ENCODE measurements at places on chromosomes 7 and 10.

DNA sequence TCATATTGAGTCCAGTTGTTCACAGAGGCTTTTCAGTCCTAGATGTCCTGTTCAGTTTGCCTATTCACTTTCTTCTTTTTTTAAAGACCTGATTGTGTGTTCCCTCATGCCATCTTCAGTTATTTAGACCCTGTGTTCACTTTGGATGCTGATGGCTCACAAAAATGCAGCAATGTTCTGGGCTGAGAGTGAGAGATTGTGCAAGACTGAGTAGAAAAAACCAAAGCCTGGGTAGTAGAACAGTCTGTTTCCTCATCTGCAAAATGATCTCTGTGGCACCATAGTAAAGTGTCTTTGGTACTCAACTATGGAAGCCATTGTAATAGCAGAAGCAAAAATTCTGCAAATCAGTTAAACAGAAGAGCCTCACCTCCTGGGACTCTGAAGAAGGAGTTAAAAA, 43.2 kb downstream of the AKR1B1 start:
- DNase-seq: no peak

- no peak for DNase-seq
Observed at GRCh38 chr10:77969114-77969513, 42.6 kb upstream of the DLG5 start.

GRCh38 chr10:64733980-64734379, 1212.8 kb downstream of the REEP3 start:
- no peak for DNase-seq

DNA sequence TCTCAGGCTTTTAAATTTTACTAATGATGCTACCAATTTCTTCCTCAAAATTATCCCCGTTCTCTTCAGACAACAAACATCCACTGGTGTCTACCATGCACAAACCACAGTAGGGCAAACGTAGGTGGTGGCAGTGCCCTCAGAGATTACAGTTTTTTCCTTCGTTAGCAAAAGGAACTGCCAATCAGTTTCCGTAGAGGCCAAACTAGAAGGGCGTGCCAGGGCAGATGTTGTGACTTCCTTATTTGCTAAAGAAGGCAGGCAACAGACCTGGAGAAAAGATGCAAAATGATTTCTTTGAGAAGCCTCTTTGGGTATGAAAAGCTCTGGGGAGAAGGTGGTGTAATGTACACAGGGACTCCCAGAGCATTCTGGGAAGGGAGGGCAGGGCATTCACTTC, 7.6 kb upstream of the FAM180A start:
- DNase-seq: no peak

GRCh38 chr10:62248465-62248864, 20.2 kb downstream of the RTKN2 start:
- DNase-seq: no peak

GRCh38 chr7:19442016-19442785, 266.6 kb downstream of the POLR1F start:
- no peak for DNase-seq

GRCh38 chr10:19941206-19941880, 125.1 kb downstream of the PLXDC2 start:
- no peak for DNase-seq

DNA sequence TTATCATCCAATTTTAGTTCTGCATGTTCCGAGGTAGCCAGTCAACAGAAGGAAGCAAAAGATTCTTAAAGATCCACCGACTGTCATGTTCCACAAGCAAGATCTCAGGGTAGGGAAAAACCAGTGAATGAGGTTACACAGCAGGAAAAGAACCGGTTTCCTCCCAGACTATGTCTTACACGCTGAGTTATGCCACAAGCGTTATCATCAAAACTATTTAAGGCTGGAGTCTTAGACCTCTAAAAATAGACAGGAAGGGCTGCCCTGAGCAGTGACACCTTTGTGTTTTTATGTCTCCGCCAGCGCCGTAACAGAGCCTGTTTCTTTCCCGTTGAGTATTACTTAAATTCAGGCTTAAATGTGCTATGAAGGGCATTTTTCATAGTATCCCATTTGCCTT, 48.3 kb downstream of the PROSER2 start:
- DNase-seq: no peak

- no peak for DNase-seq
Observed at GRCh38 chr7:28516390-28517172, 104.3 kb downstream of the CREB5 start.

DNA sequence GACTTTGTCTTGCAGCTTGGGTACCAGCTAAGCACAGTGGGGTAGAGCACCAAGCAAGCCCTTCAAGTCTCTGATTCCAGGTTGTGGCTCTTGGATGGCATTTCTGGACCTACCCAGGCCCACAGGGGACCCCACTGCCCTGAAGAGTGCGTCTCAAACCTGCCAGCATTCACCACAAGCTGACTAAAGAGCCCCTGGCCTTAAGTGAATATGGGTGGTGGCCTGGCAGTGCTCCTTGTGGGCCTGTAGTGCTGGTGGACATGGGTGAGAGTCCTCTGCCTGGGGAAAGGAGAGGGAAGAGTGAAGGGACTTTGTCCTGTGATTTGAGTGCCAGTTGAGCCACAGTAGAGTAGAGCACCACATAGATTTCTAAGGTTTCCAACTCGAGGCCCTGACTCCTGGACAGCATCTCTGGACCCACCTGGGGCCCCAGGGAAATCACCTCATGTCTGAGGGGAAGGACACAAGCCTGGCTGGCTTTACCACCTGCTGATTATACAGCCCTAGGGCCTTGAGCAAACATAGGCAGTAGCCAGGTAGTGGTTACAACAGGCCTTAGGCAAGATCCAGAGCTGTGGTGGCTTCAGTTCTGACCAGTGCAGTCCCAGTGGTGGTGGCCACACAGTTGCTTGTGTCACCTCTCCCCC, 23.7 kb downstream of the GSDME start:
- no peak for DNase-seq

DNA sequence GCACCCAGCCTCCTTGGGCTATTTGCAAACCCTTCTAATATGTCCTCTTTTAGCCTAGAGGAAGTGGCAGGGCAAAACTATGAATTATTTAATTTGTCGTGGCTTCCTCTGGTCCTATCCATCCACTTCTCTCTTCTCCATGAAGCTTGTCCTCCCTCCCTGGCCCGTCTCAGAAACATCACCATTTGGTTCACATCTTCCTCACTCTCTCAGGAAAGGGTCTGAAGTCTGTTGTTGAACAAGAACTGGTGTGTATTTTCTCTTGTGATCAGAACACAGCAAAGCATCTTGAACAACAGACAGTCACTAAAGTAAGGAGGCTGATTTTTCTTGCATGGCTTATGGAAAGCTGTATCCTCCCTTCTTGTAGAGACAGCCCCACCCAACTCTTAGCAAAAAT, 550.1 kb upstream of the NRP1 start:
- no peak for DNase-seq

DNA sequence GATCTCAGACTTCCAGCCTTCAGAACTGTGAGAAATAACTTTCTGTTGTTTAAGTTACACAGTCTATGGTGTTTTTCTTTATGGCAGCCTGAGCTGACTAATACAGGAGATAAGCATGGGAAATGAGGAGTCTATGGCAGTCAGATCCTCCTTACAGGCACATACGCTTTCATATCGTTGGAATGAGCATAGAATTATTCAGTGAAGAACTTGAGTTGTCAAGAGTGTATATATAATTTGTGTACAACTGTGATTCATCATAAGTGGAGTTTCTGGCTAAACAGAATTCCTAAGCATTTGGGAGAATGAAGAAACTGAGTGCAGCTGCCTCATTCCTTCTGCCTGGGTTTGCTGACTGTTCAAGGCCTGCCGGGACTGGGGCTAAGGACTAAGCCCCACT, 516.7 kb downstream of the ADRA2A start:
- DNase-seq: no peak

- no peak for DNase-seq
Observed at GRCh38 chr7:150799741-150800580, at the start of gene TMEM176B. Gene TMEM176B (minus strand): TSS chr7:150800364. CDS start chr7:150796569, 3,795 bp downstream.

DNA sequence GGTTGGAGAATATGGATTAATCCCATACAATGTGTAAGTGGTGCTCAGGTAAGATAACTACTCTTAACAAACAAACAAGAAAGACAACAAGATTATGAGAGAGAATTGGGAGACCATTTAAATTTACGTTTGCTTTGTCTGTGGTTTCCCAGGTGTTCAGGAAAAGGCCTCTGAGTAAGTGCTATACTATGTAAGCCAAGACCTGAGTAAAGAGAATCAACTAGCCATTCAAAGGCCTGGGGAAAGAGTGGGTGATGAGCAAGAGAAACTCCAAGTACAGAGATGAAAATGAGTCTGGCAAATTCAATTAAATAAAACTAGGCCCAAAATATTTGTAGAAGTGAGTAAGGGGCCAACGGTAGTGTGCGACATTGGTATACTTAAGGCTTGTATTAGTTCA, 9.9 kb downstream of the CSTF2T start:
- no peak for DNase-seq

DNA sequence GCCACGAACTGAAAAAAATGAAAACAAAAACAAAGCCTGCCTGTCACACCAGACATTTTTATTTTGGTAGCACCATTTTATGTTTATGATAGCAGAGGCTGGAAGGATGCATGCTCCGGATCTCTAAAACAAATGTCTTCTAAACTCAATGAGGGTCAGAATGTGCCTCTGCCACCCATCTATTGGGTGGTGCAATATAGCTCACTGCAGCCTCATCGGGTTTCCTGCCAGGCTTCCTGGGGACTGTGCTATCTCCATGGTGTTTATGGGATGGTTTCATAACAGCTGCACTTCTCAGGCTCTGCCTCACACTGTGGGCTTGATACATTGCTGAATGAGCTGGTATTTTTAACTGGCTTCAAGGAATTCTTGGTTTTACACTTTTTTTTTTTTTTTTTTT, 94.4 kb downstream of the ITIH5 start:
- no peak for DNase-seq

GRCh38 chr10:84118395-84119006, 20.8 kb upstream of the GHITM start:
- no peak for DNase-seq

DNA sequence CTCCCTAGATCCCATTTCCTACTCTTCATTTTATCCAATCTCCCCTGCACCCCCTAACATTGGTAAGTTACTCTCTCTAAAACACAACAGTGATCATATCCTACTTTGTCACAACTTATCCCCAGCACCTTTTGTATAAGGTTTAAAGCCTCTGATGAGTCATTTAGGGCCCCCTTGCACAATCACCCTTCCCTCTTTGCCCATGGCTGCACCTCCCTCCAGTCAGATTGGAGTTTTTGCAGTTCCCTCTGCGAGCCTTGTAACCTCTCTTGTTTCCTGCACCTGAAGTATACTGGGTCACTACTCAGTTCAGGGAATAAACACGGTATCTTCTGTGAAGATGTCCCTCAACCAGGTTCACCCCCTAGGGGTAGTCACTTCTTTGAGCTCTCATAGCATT, 55.9 kb upstream of the ADRB1 start:
- DNase-seq: no peak

GRCh38 chr7:80302078-80302477, 167.4 kb downstream of the GNAI1 start:
- DNase-seq: no peak

DNA sequence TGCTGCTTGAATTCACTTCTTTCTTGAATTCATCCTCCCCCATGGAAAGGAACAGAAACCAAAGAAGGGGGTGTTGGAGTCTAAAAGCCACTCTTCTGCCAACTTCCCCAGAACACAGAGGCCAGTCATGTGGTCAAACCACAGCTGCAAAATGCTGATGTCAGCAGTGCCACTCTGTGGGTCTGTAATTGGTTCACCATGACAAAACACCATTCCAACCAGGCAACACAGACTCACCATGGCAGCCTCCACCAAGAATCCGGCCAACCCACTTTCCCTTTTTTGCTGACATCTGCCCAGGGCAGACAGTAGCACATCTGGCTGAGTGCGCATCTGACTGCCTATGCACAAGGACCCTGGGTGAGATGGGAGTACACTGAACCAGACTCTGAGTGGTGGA, 16.8 kb downstream of the OSBPL3 start:
- DNase-seq: peak; percentile 88

GRCh38 chr7:137774793-137775201, 72.0 kb downstream of the DGKI start:
- DNase-seq: no peak

DNA sequence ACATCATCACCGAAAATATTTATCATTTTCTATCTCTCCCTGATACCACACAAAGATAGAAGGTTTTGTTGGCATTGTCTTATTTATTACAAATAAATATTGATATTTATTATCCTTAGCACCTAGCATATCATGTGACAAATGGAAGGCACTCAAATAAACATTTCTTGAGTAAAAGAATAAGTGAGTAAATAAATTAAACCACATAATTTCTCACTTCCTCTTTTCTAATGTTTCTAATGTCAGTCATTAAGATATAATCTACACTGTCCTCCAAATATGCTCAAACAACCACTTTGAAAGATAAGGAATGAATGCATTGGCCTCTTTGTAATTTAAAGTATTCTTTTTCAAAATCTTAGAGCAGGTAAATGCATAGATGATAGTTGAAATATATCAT, 1027.8 kb upstream of the LRRTM3 start:
- no peak for DNase-seq

- no peak for DNase-seq
Observed at GRCh38 chr10:88082806-88083596, 219.6 kb downstream of the PTEN start.

DNA sequence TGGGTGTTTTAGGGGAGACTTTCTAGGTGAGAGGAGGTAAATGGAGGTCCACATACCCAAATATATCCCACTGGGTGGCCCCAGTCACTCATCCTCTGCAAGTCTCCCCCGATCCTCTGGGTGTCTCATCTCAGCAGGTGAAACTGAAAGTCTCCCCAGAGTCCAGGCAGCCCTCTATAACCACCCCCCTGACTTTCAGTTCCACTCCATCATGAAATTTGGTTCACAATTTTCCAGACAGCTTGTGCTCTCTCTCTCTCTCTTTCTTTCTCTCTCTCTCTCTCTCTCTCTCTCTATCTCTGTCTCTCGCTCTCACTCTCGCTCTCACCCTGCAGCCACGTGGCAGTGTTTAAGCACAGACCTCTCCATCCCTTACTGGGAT, 56.7 kb upstream of the ELN start:
- DNase-seq: peak; percentile 4

- DNase-seq: no peak
Observed at GRCh38 chr10:109959259-109960145, 36.2 kb upstream of the XPNPEP1 start.

GRCh38 chr7:22662556-22663356, 64.2 kb upstream of the IL6 start:
- DNase-seq: no peak

DNA sequence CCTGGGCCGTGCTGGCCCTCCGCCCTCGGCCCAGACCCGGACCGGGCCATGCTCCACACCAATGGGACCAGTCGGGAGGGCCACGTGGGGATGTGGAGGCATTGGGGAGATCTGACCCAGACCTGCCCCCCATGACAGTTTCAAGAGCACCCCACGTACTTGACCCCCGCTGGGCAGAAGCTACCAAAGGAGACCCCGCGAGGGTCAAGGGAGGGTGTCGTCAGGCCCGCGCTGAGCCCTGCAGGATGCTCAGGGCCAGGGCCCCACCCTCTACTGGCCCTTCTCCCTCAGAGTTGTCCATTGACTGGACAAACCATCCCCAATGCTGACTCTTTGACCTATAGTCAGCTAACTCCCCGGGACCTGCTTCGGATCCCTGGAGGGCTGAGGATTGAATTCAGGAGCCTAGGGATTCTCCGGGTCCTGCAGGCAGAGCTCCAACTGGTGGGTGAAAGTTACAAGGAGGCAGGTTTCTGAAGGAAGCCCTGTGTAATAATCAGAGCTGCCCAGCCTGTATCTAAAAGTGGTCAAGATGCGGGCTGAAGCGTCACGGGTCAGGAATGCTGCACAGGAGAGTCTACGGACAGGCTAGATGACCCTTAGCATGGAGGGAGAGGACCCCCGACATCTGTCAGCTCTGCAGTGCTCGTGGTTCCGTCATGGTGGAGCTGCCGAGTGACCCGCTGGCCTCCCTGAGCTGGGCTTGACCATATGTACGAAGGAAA, 498 bp upstream of the CALHM2 start:
- DNase-seq: no peak

All from GM12878 (cell line).